ENCODE measurements at places on chromosomes 5 and 9.

- peak; percentile 14 for DNase-seq
Measured at GRCh38 chr5:132662925-132663770, 5.2 kb downstream of the IL13 start.

GRCh38 chr9:19922476-19923118, 133.8 kb upstream of the SLC24A2 start:
- no peak for DNase-seq

GRCh38 chr9:109320331-109320741, 523 bp downstream of the EPB41L4B start:
- no peak for DNase-seq

- no peak for DNase-seq
Measured at GRCh38 chr9:134010310-134011173, 14.7 kb upstream of the BRD3OS start.

DNA sequence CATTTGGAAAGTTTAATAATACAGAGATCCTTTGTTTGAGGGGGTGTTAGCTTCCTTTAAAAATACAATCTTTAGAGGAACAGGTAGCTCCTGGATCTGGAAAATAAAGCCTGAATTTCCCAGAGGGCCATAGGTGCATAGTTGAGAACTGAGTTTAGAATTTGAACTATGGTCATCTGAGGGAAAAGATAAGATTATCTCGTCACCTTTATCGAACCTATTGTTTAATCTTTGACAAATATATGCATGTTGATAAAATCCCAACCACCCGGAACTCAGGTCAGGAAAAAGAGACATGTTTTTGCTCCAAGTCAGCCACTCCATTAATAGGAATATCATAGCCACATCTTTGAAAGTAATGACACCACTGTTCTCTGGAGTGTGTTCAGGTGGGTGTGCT, 91.7 kb upstream of the FAM169A start:
- no peak for DNase-seq

- DNase-seq: no peak
Measured at GRCh38 chr5:104353371-104353770, 790.8 kb upstream of the NUDT12 start.

DNA sequence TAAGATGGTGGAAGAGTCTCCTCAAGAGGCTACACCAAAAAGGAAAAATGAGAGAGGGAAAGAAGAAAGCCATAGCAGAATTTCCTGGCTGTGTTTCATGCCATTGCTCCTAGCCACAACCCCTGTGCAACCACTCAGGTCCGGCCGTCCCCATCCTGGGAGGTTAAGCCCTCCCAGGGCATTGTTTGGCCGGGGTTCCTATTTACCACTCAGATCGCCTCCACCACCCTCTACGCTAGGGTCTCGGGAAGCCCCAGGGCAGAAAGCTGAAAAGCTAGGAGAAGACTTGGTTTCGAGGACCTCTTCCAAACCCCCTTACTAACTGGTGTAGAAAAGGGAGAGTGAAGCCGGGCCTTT, 715 bp downstream of the RC3H2 start:
- DNase-seq: no peak

GRCh38 chr9:94937214-94937903, 210.9 kb downstream of the AOPEP start:
- no peak for DNase-seq

DNA sequence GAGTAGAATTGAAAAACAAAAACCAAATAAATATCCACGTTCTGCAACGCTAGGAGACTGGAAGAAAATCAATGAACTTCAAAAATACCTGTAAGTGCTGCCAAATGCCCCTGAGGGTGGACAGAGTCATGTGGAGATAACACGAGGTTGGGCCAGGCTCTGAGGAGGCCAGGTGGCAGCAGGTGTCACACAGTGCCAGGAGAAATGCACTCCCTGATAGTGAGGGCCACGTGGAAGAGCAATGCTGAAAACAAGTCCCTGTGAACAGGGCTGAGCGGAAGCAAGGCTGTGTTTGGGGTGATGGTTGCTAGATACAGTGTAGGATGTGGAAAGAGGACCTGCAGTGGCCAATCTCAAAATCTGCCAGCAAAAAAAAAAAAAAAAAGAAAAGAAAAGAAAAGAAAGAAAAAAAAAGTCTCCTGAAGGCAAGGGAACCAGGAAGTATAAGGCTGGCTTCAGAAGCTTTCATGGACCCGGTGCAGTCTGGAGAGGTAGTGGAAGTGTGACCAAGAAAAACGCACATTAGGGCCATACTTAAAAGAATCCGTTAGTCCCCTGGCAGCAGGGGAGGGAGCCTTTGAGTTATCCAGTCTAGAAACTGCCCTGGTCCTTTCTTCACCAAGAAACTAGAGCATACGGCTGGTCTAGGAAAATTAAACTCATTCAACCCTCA, 16.8 kb downstream of the C1QTNF3 start:
- DNase-seq: no peak

DNA sequence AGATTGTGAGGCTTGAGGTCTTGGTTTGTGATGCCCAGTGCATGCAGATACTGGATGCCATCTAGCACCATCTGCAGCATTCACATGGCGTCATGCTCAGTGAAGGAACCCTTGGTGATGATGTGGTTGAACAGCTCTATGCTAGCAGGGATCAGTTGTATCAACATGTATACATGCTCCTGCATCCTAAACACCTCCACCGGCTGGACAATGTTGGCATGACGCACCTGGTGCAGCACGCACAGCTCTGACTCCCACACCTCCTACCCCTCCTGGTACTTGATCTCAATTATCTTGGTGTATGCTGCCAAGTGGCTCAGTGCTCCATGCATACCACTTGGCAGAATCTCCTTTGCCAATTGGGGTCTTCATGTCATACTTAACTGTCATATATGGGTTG, 49.1 kb downstream of the MTREX start:
- no peak for DNase-seq

- no peak for DNase-seq
Measured at GRCh38 chr9:136239135-136239982, 6.3 kb downstream of the QSOX2 start.

DNA sequence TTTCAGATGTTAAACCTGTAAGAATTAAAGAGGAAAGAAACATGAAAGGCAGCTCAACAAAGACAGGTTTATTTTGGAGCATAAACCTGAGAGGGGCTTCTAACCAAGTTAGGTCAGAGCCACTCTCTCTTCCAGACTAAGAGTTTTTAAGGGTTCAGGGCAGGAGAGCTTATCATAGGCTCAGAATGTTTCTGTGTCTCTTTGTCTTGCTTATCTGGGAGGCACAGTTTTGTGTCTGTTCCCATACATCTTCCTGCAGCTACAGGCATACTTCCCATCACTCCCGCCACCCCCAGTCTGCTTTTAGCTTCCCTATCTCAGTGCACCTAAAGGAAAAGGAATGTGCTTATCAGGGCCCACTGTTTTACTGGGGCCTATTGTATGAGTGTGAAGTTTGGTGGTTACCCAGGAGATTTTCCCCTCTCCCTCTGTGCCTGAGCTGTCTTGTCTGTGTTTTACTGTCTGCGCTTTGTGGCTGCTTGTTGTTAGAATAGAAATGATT, 21.9 kb downstream of the CD14 start:
- DNase-seq: no peak

- DNase-seq: no peak
Measured at GRCh38 chr5:178417391-178417811, 172.8 kb downstream of the COL23A1 start.

GRCh38 chr9:110116543-110116885, 91.4 kb downstream of the C9orf152 start:
- no peak for DNase-seq

DNA sequence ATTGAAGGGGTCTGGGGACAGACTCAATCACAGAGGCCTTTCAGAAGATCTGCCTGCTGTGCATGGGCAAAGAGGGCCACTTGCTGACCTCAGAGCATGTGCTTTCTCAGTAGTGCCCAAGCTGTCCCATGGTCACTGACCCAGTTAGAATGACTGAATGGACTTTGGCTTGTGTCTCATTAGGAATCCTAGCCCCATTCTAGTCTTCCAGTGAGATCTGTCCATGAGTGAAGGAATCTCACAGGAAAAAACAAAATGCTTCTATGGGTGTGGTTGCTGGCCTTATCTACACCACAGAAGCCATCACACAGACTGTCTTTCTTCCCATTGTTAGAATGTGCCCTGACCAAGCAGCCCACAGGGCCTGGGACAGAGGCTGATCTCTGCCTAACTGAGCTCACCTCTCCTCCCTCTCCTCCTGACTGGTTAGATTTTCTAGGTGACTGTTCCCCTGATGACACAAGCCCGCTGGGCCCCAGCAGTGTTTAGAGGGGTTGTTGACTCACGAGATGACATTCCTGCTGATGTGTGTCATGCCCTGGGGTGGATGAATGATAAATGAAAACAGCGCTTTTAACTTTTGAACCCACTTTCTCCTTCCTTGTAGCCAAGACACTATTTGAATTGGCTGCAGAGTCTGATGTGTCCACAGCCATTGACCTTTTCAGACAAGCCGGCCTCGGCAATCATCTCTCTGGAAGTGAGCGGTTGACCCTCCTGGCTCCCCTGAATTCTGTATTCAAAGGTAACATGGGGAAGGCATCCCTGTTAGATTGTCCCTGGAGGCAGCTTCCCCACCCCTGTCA, 24.8 kb downstream of the TGFBI start:
- no peak for DNase-seq

GRCh38 chr5:147112899-147113298, 121.9 kb upstream of the STK32A start:
- no peak for DNase-seq

- DNase-seq: no peak
Measured at GRCh38 chr5:16909464-16909863, 26.6 kb downstream of the MYO10 start.
